ENCODE measurements at places on chromosomes 1 and 21. TPM values are rescaled to one million over a fixed set of nuclear protein-coding genes. Genes with fewer than 3 reads are reported as not detected.

GRCh38 chr1:100414693-100415497, 62.6 kb downstream of the CDC14A start:
- no peak for DNase-seq
- no peaks in the 10 kb centered on the region for H3K27me3 ChIP-seq
- no peaks in the 10 kb centered on the region for H3K36me3 ChIP-seq
- no peak overlapping the region for H3K4me3 ChIP-seq
- no peak overlapping the region for H3K27ac ChIP-seq

DNA sequence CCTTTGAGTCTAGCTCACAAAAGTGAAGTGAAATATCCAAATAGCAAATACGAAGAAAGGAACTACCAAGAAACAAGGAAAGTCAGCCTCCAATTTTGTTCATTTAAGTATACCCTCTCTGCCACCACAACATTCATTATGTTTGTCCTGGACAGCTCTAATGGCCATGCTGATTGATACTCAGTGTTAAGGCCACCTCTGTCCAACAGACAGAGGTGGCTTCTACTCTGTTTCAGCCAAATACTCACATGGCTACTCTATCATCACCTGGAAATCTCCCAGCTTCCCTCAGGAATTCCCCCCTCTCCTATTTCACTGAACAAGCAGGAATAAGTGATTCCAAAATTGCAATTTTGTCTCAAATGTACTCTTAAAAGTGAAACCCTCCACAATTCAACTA, 10.7 kb downstream of the APP start:
- no peak for DNase-seq
- no peak overlapping the region for H3K27ac ChIP-seq
- H3K4me3 ChIP-seq = no peak overlapping the region
- H3K27me3 ChIP-seq = no peaks in the 10 kb centered on the region

GRCh38 chr1:28602536-28603439, 10.7 kb downstream of the RAB42 start:
- H3K36me3 ChIP-seq = peaks cover 8% of the 10 kb centered on the region
- peak overlapping the region; percentile 69 for H3K27ac ChIP-seq
- no peaks in the 10 kb centered on the region for H3K27me3 ChIP-seq
- no peaks in the 10 kb centered on the region for H3K4me1 ChIP-seq

Gene NFASC
- 6.0 TPM for polyA plus RNA-seq

Gene CD84
- polyA plus RNA-seq = not detected

Gene AURKAIP1
- polyA plus RNA-seq = 175 TPM

Data from SK-N-SH (cell line).